Anterior cingulate cortex (tissue), 58 donors: ENCODE measurements at places on chromosomes 6 and 20.

DNA sequence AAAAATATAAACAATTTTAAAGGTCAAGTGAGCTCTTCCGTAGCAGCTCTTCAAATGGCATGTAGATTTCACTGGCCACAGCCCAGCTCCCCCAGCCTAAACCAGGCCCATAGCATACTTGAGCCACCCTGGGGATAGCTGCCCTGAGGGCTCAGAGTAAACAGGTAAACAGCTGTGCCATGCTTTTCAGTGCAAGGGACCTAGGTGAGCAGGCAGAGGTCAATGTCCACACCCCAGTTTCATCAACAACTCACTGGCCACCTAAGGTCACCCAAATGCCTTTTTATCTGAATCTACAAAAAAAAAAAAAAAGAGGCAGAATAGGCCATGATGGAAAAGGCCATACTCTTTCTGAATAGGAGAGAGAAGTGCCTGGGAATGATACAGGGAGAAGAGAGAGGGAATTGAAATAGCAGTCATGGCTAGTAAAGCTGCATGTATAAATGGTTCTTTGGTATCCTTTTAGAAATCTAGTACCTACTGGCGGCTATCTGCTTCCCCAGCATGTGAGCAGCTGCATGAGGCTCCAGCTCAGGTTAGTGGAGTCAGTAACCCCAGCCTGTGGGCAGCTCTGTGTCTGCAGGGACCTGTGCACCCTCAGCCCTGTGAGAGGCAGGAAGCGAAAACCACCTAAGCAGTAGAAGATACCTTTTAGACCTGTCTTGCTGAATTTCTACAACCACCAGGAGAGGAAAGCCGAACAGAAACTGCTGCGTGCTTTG lies 77.0 kb downstream of the FOXA2 start:
- DNase-seq: no peak

DNA sequence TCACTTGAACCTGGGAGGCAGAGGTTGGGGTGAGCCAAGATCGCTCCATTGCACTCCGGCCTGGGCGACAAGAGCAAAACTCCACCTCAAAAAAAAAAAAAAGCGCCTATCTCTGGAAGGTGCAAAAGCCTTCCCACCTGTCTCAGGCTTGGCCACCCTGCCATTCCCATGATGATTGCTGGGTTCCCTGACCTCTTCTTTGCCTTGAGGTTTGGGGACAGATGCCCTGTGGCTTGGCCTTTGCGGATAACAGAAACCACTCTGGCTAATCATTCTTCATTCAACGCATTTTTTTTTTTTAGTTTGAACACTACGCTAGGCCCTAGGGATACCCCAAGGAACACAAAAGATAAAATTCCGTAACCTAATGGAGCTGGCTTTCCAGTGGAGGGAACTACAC lies 6.8 kb upstream of the HMGA1 start:
- no peak for DNase-seq

- DNase-seq: no peak
These were observed 659.4 kb downstream of the MAFB start for GRCh38 chr20:40029589-40029988.

DNA sequence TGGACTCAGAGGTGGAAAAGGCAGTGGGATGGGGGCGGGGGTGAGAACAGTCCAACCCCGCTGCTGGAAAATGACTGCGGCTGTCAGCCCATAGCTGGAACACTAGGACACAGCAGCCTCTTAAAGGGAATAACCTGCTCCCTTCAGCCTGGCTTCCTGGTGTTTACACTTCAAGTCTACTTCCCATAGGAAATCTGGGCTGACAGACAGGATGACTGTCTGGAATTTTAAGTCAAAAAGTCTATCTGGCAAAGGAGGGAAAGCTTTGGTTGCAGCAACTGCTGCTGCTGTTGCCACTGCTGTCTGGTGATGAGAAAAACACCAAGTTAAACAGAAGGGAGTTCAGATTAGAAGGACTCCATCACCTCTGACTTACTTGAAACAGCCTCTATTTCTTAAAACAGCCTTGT lies 44.9 kb downstream of the TNFRSF21 start:
- no peak for DNase-seq

GRCh38 chr20:32623667-32624157 lies 38.6 kb upstream of the NOL4L start:
- DNase-seq: no peak

- peak; percentile 57 for DNase-seq
These were observed 42.0 kb upstream of the ESR1 start for GRCh38 chr6:151765444-151765886.

GRCh38 chr6:51908243-51908642 lies 179.2 kb downstream of the PKHD1 start:
- no peak for DNase-seq

DNA sequence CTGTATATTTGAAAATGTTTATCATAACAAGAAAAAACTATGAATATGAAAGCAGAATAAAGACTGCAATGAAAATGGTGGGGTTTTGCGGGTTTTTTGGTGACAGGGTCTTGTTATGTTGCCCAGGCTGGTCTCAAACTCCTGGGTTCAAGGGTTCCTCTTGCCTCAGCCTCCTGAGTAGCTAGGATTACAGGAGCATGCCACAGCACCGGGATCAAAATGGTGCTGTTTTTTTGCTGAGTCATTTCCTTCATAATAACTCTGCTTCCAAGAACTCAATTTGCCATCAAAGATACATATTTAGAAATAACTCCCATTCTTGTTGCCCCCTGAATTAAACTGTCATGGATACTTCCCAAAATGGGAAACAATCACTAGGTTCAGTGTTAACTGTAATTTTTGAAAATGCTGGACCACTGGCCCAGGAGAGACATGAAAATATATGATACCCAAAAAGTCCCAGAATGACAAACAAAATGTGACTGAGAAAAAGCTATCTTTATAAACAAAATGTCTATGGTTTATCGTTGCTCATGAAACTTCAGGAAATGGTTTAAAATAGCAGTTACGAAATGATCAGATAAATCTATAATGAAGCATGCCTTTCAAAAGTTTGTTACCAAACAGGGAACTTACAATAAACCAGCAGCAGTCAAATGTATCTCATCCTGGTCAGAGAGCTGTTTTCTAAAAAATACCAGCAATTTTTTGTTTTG lies 32.2 kb downstream of the ILRUN start:
- DNase-seq: no peak

DNA sequence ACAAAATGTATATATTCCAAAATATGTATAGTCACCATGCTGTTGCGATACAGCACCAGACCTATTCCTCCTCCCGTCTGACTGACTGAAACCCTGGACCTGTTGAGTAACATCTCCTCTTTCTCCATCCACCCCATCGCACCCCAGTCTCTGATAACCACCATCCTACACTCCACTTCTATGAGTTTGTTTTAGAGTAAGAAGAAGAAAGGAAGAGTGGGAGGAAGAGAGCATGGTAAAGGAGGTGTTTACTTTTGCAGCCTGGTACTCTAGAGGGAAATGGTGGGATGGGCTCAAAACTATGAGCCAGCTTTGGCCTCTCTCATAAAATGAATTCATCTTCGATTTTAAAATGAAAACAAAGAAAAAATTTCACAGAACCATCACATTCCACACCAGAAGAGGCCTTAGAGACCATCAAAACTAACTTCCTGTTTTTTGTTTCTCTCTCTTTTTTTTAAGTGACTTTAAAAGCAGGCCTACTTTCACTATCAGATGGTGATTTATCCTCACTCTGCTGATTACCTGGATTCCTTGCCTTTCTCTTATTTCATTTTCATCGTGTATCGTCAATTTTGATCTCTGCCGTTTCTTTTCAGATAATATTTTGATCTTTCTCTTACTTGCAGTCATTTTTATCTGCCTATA lies 16.8 kb upstream of the FUCA2 start:
- no peak for DNase-seq

- DNase-seq: no peak
These were observed 216.1 kb downstream of the GMDS start for GRCh38 chr6:2029130-2029794.

GRCh38 chr20:23582293-23582692 lies 14.0 kb upstream of the CST9L start:
- no peak for DNase-seq

- no peak for DNase-seq
These were observed 13.5 kb downstream of the CCR6 start for GRCh38 chr6:167136376-167136775.

DNA sequence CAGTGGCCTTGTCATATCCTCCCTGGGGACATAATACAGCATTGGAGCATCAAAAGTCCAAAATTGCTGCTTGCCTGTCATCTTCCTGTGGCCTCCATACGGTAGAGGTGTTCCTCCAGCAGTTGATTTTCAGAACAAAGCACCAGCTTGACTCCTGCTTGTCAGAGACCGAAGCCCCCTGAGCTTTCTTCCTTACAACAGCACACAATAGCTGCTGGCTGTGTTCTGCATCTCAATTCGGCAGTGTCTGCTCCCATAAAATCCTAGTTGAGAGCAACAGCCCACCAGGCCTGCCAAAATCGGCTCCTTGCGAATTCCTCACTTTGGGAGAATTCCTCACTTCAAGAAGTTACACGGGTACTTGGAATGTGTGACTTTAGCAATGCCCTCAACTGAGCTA lies 372.9 kb downstream of the SAMD5 start:
- no peak for DNase-seq

DNA sequence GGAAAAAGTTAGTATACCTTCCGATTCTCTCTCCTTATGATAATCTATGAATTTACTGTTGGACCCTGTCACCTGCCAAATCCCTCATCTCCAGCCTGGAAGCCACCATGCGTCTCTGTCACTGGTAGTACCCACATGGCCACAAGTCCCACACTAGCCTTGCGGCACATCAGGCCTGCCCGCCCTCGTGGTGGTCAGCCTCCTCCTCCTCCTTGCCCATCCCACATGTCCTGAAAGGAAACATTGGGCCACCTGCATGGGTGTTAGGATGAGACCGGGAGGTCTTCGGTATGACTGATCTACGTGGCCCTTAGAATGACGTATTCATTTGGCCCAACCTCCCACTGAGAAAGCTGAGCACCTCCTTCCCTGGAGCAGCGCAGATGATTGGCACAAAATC lies 37.0 kb upstream of the QKI start:
- no peak for DNase-seq

DNA sequence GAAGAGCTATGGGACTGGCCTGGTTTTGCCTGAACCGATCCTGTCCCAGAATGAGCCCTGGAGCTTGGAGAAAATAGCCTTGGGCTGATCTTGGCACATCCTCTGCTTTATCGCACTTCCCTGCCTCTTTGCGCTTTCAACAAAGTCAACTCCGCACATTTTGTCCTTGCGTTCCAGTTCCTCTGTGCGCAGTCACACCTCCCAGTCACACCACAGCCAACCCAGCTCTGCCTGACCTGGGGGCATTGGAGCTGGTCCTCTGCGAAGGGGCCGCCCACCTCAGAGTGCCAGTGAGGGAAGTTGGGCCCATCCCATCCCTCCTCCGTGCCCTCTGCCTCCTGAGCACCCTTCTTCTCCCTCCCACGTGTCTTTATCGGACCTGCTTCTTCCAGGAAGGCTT lies 16.9 kb upstream of the UQCC2 start:
- DNase-seq: no peak

- no peak for DNase-seq
These were observed 166.7 kb downstream of the DLL1 start for GRCh38 chr6:170124150-170124549.

DNA sequence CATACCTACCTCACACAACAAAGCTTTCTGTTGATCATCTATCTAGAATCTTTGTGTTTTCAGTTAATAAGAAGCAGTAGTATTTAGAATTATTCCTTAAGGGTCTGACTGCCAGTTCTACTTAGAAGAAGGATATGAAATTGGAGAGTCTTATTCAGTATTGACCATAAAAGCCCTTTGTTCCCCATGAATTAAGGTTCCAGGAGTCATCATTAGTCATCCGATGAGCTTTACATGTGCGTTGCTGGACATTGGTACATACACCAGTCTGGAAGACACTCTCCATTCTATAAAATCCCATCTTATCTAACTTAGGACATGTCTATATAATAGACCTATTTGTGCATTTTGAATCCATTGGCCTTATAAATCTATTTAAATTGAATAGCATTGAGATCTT lies 34.4 kb upstream of the RNF217 start:
- no peak for DNase-seq

GRCh38 chr20:37345339-37346235 lies at the start of gene SRC:
SRC (plus strand) TSS chr20:37346140; CDS start chr20:37384154, 38,014 bp downstream.
- peak; percentile 21 for DNase-seq

DNA sequence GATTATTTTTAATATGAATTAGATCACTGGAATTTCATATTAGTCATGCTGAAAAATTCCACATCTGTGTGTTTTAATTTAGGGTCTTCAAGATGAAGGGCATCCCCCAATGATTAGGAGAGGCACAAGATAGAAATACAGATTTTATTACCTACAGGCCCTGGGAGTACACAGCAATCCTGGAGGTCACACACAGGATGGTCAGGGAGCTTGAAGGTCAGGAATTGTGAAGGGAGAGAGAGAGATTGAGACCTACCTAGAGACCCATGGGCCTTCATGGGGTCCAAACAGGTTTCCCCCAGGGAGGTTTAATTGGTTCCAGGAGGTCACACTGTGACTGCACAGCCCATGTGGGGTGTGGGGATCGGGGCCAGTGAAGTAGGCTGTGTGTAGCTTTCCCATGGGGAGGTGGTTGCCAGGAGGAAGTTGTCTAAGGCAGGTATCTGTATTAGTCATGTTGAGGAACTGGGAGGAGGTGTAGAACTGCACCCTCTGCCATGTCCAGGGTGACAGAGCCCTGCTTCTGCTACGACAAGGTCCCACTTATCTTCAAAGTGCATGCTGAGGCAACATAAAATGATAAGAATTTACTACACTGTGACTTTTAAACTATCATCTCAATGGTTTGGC lies 18.3 kb downstream of the SNX9 start:
- no peak for DNase-seq

- no peak for DNase-seq
These were observed 166.8 kb upstream of the GRIK2 start for GRCh38 chr6:101226677-101227135.

- DNase-seq: no peak
These were observed 166.8 kb upstream of the FOXQ1 start for GRCh38 chr6:1144842-1145767.

DNA sequence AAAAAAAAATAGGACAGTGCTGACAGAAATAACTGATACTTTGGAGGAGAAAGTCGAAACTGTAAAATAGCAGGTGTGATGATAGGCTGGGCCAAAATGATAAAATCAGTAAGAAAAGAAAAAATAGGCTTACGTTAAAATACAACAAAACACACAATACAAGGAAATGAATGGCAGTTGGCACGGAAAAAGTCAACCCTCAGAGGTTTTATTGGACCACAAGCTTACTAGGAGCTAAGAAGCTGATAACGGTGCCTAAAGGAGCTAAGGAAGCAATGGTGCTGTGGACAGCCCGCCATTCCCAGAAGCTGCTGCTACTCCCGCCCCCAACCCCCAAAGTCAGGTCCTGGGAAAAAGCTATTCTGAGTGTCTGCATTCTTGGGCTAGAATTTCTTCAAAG lies 55.9 kb upstream of the RNF146 start:
- DNase-seq: no peak

GRCh38 chr6:44129841-44130322 lies 2.5 kb downstream of the TMEM63B start:
- no peak for DNase-seq

DNA sequence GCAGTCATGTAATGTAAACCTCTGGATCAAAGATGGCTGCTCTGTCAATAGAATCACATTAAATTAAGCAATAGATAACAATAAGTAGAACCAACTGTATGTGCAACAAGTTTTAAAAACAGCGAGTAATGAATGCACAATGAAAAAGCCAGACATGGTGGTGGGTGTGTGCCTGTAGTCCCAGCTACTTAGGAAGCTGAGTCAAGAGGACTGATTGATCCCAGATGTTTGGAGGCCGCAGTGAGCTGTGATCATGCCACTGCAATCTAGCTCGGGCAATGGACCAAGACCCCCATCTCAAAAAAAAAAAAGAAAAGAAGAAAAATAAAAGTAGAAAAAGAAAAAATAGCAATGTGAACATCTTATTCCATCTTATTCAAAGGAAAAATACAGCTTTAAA lies 558.7 kb upstream of the MMS22L start:
- no peak for DNase-seq
